ENCODE measurements at places on chromosomes 2 and 18.

DNA sequence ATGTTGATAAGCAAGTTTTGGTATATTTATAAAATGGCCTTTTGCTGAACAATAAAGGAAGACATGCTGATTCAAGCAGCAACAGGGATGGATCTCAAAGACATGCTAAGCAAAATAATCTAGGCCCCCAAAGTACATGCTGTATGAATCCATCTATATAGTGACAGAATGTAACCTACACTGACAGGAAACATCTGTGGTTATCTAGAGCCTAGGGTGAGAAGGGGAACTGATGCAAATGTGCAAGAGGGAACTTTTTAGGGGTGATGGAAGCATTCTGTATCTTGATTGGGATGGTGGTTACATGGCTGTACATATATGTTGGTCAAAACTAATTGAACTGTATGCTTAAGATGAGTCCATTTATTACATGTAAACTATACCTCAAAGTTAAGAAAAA lies 24.2 kb downstream of the CNRIP1 start:
- DNase-seq, result no peak

DNA sequence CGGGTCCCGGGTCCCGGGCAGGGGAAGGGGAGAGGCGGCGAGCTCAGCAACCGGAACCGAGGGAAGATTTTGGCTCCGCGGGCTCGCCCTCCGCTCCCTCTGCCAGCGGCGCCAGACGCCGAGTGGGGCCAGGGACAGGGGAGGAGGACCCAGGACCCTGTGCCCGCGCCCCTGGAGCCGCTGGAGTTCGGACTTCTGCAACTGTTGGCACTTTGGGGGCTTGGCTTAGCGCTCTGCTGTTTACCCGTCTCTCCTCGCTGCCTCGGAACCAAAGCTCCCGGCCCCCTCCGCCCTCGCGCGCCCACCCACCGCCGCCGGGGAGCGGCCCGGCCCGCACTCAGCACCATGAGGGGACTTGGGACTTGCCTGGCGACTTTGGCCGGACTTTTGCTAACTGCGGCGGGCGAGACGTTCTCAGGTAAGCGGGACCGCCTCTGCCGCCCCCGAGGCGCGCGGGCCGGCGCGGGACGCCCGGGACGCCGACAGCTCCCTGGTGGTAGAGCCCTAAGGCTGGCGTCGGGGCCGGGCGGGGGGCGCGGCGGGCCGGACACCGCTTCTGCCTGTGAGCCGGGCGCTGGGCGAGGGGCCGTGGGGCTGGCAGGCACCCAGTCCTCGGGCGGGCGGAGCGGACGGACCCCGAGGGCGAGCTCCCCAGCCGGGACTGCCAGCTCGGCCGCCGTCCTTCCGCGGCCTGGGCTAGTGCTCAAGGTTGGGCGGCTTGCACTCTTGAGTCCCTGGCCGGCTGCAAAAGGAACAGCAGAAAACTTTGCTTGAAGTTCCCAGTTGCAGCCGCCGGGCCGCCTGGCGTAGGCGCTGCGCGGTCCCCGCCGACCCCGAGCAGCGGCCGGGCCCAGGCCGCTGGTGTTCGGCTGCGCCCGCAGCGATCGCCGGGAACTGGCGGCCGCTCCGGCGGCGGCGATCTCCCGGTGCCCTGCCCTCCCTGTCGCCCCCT lies 634 bp downstream of the PTPRM start:
- DNase-seq, result peak; percentile 12

- no peak for DNase-seq
Observed at GRCh38 chr2:11657646-11658045, 12.3 kb downstream of the NTSR2 start.

- peak; percentile 38 for DNase-seq
Observed at GRCh38 chr2:196101325-196101991, 32.8 kb upstream of the DNAH7 start.

DNA sequence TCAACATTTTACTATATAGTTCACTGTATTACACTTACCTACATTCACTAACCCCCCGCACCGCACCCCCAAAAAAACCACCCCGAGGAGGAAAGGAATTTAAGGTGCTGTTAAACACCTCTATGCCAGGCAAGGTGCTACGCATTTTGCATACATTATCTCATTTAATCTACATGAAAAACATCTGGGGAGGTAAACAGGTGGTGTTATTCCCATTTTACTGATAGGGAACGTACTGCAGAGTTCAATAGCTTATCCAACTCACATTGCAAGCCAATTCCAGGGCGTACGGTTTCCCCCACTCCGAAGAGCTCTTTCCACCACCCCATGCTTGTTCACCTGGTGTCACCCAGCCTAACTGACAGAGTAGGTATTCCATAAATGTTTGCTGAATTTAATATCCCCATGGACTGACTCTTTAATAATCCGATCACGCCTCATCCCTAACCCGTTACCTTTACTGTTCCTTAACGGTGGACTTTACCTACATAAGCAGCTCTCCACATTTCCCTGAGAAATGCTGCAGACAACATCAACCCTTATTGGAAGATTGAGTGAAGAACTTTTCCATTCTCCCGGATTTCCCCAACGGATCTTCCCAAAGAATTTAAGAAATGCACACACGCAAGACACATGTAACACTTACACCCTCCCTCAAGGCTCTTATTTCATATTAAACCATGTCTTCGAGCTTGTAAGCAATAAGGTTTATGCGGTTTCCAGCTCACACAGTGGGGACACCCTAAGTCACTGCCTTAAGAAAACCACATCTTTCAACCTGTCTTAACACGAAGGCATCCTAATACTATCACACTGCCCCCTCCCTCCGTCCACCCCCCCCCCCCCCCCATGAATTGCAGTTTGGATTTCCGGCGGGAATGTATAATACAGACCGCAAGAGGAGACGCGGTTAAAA lies 1.2 kb downstream of the RAPH1 start:
- DNase-seq, result no peak

DNA sequence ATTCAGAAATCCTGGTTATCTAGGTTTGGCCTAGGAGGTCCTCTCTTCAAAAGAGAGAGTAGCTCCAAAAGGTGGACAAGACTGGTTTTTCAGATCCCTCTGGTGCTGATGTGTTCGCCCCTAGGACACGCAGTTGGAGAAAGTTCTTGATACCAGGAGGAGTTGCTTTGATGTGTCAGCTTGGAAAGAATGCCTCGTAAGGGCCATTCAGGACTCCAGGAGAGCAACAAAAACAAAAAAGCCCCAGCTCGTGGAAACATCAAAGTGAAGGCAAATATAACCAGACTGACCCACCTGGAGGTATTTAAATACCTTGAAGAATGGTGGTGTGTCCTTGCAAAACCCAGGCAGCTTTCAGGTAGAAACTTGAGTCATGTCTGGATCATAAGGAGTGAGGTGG lies 12.5 kb upstream of the LBH start:
- no peak for DNase-seq

DNA sequence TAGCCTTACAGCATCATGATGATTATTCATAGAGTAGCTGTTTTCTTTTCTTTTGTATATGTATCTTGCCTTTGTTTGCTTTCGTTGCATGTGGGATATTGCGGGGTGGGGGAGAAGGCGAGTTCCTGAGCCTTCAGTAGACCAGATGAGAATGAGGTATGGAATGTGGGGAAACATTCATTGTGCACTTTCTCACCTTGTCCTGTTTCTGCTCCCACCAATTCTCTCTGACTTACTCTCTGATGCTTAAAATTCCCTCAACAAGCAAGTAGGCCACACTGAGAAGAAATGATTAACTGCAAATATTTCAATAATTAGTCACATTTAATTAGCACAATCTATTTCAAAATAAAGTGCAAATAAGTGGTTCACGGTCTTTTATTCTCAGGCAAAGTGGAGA lies 31.0 kb downstream of the GKN2 start:
- no peak for DNase-seq

DNA sequence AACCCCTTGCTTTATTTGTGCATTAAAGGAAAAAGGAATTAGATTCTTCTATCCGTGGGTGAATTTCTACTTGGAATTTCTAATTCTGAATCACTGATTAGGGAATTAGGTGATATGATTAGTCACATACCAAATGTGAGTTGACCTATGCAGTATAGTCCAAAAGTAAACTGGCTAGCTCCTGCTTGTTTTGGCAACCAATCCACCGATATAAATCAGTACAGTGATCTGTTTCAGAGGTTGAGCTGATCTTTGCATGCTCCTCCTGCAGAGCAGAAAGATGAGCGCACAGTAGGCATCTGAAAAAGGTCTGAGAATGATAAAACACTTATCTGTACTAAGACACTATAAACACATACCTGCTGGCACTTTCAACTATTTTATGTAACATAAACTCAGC lies 86.6 kb downstream of the LRP1B start:
- no peak for DNase-seq

DNA sequence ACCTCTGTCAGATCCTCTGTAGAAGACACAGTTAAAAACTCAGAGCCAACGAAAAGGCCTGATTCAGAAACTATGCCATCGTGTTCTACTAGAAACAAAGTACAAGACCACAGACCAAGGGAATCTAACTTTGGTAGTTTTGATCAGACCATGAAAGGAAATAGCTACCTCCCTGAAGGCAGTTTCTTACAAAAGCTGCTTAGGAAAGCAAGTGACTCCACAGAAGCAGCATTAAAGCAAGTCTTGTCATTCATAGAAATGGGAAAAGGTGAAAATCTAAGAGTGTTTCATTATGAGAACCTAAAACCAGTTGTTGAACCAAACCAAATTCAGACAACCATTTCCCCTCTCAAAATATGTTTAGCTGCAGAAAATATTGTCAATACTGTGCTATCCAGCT lies 58.2 kb downstream of the FSIP2 start:
- DNase-seq, result no peak

GRCh38 chr2:212135739-212136138 lies 402.9 kb downstream of the ERBB4 start:
- no peak for DNase-seq

DNA sequence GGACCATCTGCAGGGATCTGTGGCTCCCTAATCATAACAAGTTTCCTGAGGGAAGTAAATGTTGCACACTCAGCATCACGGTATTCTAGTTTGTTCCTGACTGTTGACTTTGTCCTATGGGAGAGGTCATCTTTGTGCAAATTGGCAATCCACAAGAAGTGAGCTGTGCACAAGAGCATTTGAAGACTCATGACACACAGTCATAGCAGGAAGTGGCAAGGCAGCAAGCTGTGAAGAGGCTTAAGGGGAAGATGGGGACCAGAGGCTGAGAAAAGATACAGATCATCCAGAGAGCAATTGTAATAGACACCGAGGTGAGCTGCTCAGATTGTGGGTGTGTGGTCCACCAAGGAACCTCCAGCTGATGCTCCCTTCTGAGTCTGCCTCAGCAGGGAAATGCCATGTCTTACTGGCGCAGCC lies 2.7 kb downstream of the TNP1 start:
- no peak for DNase-seq
